ENCODE measurements at places on chromosomes 2 and 18. TPM values are rescaled to one million over a fixed set of nuclear protein-coding genes. Genes with fewer than 3 reads are reported as not detected.

GPR35 gene
- total RNA-seq: 0.07 TPM

ASB18 gene
- not detected for total RNA-seq

TXNDC2 gene
- total RNA-seq: not detected

DAPL1 gene
- total RNA-seq: 0.39 TPM

CKAP2L gene
- total RNA-seq: 30.1 TPM

KYNU gene
- total RNA-seq: 0.39 TPM

EIPR1 gene
- 38.9 TPM for total RNA-seq
